Stimulated activated CD8-positive, alpha-beta memory T cell treated with anti-CD3 and anti-CD28 coated beads, Interleukin-2, amount 100 ng/mL, for 48 hours (primary cell): ENCODE measurements at places on chromosomes 11 and 22.

DNA sequence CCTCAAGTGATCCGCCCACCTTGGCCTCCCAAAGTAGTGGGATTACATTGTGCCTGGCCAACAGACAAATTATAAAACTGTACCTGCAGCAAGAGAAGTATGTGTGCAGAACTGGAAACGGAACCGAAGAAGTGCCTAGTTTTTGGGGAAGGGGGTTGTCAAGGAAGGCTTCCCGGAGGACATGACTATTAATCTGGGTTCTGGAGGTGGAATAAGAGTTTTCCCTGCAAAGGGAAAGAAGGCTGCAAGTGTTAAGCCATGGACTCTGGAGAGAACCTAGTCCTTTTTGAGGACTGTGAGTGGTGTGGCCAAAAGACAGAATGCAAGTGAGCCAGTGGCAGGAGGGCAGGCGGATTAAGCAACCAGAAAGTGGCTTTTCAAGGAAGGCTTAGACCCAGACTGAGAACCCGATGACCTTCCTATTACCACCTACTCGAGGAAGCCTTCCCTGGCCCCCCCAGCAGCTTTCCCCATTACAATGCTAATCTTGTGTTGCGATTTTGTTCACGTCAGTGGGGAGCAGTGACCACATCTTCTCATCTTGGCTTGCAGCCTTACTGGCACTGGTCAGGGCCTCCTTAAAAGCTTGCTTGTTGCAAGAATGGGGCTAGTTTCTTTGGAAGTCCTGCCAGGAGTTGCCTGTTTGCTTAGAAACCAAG, 5.7 kb upstream of the SEPTIN3 start:
- no peak for DNase-seq

- no peak for DNase-seq
These were observed 4.3 kb upstream of the LDHA start for GRCh38 chr11:18390088-18390487.

- DNase-seq = no peak
These were observed 11.0 kb downstream of the OSBPL5 start for GRCh38 chr11:3154001-3154599.

DNA sequence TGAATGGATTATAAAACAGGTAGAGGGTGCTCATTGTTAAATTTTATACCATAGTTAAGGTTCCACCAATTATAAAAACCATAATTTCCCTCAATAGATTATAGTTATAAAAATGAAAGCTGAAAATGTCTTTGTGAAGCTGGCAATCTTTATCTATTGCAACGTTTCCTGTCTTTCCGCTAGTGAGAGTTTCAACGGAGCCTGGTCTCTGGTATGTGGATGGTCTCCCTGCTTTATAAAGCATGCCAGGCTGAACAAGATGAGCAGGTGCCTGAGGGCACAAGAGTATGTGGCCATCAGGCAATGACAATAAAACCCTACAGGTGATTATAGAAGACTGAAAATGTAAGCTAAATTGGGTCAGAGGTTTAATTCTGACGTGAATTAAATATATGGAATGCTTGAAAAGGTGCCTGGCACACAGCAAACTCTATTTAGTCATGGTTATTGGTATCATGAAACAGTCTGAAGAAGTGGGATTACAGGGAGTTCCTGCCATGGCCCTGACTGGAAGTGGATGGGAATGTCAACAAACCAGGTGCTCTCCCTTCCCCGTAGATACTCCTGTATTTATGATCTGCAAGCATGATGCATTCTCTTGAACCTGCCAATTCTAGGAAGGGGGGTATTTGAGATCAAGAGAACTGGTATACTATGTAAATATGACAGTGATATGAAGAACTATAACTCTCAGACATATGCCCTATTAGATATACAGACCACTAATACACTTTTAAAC, 115.7 kb downstream of the ENTHD1 start:
- DNase-seq = no peak

DNA sequence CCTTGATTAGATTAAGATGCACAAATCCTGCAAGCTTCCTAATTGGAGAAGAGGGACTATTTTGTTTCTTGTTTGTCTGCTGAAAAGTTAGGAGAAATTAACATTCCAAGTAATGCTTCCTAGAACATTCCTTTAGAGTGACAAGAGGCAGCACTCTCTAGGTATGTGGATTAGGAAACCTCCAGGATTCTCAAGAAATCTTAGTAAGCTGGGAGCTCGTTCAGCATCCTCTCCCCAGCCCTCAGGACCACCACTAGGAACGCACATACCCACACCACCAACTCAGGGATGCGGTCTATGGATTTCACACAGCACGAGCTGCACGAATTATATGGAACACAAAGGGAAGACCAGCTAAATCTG, 52.9 kb downstream of the NCAPD3 start:
- no peak for DNase-seq

DNA sequence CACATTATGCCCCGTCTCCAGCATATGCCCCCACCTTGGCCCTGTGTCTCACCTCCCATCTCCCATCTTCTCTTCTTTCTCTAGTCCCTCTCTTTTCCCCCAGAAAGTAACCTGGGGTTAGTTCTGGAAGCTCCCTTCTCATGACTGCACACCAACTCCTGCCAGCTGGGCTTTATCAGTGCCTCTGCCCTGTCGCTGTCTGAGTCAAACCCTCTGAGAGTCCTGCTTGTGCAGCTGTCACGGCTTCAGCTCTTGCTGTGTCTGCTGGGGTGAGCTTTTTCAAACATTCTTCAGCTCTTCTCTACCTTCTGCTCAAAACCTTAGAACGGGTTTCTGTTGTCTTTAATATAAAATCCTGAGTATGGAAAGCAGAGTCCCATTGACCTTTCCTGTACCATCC, 304.5 kb upstream of the B3GAT1 start:
- no peak for DNase-seq

DNA sequence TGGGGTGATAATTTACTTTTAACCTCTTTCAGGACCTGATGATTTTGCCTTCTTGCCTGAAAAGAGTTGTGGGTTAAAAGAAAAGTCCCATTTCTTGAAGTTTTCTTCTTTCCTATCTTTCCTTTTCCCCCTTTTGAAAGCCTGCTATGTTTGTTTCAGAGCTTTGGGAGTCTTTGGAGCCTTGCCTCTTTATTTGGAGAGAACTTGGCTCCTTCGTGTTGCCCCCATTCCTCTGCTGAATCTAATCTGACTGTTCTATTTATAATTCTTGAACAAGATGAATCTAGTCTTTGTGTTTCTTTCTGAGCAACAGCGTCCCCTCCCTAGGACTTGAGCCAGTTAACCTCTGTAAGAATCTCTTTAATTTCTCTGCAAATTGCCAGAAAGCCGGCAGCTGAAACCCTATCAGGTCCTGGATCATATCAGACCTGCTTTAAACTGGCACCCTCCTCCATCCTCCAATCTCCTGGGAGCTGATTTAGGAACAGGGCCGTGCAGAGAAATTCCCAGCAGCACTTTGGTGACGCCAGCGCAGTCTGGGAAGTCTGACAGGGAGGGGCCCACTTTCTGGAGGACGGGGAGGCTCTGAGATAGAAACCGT, 289.1 kb upstream of the SORL1-AS1 start:
- DNase-seq = no peak

- DNase-seq = no peak
These were observed 9.2 kb downstream of the FADD start for GRCh38 chr11:70212227-70212811.

DNA sequence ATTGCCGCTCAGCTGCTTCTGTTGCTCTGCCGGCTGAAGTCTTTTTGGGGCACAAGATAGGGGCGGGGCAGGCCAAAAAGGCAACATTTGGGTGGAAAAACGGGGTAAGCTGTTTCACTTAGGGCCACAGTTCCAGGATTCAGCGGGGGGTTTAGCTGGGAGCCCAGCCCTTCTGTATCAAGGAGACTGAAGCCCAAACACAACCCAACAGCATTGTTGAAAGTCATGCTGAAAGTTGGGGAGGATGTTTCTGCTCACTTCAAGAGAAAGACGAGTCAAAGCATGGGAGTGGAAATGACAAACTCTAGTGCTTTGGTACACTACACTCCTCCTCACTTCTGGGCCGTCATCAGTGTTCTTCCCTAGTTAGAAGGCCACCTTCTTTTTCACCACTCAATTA, 56.1 kb upstream of the GNAZ start:
- no peak for DNase-seq

- DNase-seq = no peak
These were observed 43.9 kb downstream of the GAB2 start for GRCh38 chr11:78373689-78374088.

- DNase-seq = no peak
These were observed 101.4 kb upstream of the NCAM1 start for GRCh38 chr11:112859787-112860186.
